Lung (tissue), 17 donors: ENCODE measurements at places on chromosomes 3 and 15. TPM values are rescaled to one million over a fixed set of nuclear protein-coding genes. Genes with fewer than 3 reads are reported as not detected.

Gene AGBL1
- polyA plus RNA-seq = 0.08 TPM

Gene SAMMSON
- polyA plus RNA-seq = not detected

Gene ROBO2
- 0.30 TPM for polyA plus RNA-seq

Gene IL20RB
- polyA plus RNA-seq = 0.77 TPM

Gene LYZL4
- polyA plus RNA-seq = not detected

Gene PARP15
- polyA plus RNA-seq = 2.4 TPM

Gene P2RY14
- polyA plus RNA-seq = 2.1 TPM

Gene SPSB4
- 0.65 TPM for polyA plus RNA-seq

Gene DNAH1
- 8.3 TPM for polyA plus RNA-seq

Gene SLC28A2
- polyA plus RNA-seq = 0.23 TPM

Gene CDHR4
- polyA plus RNA-seq = 9.8 TPM

Gene TLR9
- 0.37 TPM for polyA plus RNA-seq
